ENCODE measurements at places on chromosomes 13 and 19. TPM values are rescaled to one million over a fixed set of nuclear protein-coding genes. Genes with fewer than 3 reads are reported as not detected.

DNA sequence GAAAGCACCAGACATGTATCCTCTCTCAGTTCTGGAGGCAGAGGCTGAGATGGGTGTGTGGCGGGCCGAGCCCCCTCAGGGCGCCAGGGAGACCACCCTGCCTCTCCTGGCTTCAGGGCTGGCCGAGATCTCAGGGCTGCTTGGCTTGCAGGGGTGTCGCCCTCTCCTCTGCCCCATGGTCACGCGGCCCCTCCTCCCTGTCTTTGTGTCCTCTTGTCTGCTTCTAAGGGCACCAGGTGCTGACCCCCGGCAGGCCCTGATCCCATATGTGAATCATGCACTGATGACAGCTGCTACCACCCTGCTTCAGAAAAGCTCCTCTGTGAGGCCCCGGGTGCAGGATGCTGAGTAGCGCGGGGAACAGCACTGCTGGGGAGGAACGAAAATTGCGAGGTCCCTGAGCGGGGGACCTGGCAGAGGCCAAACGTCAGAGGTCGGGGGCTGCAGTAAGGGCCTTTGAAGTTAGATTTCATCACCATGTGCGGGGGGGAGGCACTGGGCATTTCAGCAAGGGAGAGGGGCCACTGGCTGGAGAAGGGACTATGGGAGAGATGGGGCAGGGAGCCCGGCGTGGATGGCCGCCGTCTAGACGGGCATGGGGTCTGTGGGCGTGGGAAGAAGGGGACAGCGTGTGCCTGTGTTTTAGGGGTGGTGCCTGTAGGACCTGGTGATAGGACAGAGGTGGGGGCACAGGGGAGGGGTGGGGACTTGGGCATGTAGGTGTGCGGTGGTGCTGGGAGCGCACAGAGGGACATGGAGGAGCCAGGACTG is 125.2 kb downstream of the KDM4B start:
- DNase-seq: no peak

GRCh38 chr13:79491715-79492114 is 10.8 kb downstream of the NDFIP2 start:
- DNase-seq: no peak

GRCh38 chr13:50410921-50411746 is 395.9 kb downstream of the KCNRG start:
- DNase-seq: no peak

DNA sequence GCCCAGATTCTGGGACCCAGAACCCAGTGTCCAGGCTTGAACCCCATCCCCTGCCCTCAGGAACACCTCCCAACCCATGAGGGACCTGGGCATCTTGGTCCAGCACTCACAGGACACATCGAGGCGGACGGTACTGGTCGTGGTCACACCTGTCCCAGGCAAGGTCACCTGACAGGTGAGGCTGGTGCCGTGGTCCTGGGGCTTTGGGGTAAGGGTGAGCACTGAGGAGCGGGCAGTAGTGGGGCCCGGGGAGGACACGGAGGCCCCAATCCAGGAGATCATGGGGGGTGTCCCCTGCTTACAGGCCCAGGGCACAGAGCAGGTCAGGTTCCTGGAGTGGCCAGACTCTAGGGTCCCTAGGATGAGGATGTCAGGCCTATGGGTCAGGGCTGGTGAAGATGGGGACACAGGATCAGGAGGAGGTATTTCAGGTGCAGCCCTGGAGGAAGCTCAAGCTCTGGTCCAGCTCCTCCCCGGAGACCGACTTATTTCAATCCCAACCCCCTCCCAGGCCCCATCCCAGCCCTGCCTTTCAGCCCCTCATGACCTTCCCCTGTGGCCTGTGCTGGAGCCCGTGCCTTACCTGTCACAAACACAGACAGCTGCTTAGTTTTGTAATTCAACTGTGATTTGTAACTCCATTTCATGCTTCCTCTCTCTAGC is 772 bp downstream of the SIGLEC8 start:
- no peak for DNase-seq

GRCh38 chr19:4374498-4375163 is 25.7 kb downstream of the SH3GL1 start:
- DNase-seq: peak; percentile 93

- no peak for DNase-seq
These were observed 53.1 kb downstream of the FOXO1 start for GRCh38 chr13:40613192-40613818.

DNA sequence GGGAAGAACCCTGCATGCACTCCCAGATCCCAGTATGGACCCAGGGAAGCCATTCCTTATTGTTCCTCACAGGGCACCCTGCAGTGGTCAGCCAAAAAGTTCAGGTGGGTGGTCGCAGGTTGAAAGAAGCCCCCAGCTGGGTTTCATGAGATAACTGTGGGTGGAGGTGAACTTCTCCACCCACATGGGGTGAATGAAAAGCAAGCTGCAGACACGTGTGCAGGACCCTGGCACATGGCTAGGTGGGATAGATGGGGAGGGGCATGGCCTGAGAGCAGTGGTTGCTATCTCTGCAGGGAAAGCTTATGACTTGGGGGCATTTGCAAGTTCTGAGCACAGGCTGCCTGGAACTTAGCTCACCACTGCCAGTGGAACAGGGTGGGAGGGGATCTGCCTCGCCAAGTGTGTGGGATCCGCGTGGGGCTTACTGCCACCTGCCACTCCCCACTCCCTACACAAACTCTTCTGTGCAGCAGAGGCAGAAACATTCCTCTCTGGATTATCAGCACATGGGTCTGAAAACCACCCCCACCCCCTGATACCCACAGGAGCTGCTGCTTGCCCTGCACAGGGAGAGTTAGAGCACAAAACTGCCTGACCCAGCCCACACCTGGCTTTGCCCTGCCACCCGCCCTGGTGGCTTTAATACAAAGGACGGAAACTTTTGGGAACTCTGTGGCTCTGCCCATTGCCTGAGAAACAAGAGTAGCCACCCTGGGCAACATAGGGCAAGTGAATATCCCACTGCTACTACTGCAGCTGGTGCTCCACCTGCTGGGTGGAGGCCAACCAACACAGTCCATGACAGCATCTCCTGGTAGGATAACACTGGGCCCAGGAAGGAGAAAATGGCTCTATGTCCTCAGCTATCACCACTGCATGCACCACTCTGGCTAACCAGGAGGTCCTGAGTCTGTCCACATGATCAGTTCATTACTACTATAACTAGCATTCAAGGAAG is 24.4 kb downstream of the PLA2G4C start:
- no peak for DNase-seq

SIGLEC7 gene
- 1.7 TPM for total RNA-seq

DNA sequence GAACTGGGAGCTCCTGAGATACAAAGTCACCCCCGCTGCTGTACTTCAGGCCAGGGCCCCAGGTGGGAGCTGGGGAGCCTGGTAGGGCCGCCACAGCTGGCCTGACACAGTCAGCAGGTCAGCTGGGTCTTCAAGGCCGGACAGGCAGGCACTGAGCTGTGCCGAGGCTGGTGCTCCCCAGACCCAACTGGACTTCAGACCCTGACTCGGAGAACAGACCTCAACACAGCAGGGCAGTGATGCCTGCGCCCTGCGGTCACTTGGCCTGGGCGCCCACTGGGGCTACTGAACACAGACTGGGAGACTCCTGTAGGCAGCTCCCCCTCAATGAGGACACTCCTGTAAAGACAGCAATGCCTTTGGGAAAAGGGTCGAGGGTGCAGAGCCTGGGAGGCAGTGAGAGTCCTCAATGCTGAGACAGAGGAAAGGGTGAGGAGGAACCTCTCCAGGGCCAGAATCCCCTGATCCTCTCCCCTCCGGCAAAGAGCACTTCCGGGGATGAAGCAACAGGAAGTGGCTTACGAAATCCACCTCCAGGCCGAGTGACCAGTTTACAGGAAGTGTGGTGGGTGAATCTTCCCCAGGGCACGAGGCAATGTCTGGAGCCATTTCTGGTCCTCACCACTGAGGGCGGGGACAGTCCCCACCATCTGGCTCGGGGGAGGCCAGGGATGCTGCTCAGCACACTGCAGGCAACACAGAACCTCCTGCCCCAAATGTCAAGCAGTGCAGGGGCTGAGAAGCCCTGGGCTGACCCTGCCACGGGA is 40.8 kb upstream of the ISYNA1 start:
- peak; percentile 93 for DNase-seq

GRCh38 chr13:46728777-46729176 is 68.2 kb downstream of the ESD start:
- no peak for DNase-seq

ZNF560 gene
- total RNA-seq: not detected

CARD8 gene
- 21.2 TPM for total RNA-seq

DNAJC15 gene
- total RNA-seq: 10.8 TPM

- DNase-seq: no peak
These were observed 158.6 kb upstream of the SLC10A2 start for GRCh38 chr13:103224804-103225203.

DNA sequence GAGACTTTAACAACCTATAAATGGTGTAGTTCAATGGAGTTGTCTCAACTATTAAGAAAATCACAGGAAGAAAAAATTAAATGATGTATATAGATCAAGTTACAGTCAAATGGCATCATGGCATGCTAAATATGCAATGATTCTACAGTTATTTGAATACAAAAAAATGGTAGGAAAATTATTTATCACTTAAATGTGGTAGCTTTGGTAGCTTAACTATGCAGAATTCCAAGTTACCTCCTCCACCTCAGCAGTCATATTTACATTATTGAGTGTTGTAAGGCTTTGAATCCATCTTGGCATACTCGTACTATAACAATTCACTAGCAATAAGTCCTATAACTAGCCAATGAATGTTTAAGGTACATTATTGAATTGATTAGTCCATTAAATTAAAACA is 36.8 kb downstream of the CAB39L start:
- no peak for DNase-seq

DNA sequence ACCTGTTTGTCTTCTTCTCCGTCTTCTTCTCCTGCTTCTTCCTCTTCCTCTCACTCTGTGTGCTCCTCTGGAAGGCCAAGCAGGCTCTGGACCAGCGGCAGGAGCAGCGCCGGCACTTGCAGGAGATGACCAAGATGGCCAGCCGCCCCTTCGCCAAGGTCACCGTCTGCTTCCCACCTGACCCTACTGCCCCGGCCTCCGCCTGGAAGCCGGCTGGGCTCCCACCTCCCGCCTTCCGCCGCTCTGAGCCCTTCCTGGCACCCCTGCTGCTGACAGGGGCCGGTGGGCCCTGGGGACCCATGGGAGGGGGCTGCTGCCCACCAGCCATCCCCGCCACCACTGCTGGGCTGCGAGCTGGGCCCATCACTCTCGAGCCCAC is 13.9 kb downstream of the CNFN start:
- DNase-seq: no peak

DNA sequence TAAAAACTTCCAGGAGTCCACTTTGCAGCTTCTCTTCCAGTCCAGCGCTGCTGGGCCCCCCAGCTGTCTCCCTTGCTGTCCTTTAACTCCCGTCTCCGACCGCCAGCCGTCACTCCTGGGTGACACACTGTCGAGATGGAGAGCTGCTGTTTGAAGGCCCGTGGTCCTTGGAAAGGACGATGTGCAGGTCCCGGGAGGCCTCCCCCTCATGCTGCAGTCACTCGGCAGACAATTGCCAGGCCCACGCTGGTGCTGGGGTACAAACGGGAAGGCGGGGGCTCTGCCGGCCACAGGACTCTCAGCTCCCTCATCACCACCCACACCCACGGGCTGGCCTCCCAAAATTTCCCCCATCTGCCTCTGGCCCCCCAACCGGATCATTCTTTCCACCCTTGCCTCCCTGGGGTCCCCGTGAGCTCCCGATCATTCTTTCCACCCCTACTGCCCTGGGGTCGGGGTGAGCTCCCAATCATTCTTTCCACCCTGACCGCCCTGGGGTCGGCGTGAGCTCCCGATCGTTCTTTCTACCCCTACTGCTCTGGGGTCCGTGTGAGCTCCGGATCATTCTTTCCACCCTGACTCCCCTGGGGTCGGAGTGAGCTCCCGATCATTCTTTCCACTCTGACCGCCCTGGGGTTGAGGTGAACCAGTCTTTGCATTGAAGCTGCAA is 16.0 kb upstream of the ZNF554 start:
- DNase-seq: no peak

GZMM gene
- total RNA-seq: not detected

DNA sequence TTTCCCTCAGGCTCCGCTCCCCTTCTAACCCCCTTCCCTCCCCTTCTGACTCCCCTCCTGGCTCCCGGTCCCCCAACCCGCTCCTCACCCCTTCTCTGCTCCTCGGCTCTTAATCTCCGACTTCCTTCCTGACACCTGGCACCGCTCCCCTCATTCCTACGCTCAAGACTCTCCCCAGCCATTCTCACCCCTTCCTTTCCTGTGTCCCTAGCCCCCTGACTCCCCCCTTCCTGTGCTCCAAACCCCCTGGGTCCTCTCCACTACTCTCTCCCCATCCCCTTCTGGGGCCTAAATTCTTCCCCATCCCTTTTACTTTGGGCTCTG is 658 bp downstream of the CLPP start:
- DNase-seq: no peak

DNA sequence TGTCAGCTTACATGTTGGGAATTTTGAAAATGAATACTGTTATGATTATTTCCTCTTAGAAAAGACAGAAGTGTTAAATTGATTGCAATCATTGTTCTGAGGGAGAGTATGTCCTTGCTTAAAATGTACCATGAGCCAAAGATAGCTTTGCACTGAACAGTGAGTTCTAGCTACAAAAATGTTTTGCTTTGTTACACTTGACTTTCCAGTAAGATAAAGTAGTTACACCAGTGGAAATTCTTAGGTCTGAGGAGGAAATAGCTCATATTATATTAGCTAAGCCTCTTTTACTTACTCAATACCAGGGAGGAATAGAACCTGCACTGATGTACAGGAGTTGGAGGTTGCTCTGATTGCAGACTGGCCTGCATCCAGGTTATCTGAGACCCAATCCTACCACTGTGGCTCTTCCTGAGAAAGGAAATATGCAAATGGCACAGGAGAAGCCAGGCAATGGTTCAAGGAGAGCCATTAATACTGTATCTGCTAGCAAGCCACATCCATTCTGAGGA is 53.0 kb upstream of the FBXL3 start:
- DNase-seq: no peak

- DNase-seq: no peak
These were observed 3.7 kb upstream of the BAX start for GRCh38 chr19:48950830-48951519.

- no peak for DNase-seq
These were observed 269.4 kb upstream of the NBEA start for GRCh38 chr13:34672631-34673030.

- DNase-seq: no peak
These were observed 698.2 kb downstream of the PCDH17 start for GRCh38 chr13:58329746-58330145.

ZNF728 gene
- 4.4 TPM for total RNA-seq

ZNF112 gene
- total RNA-seq: 6.9 TPM

GRCh38 chr19:45352062-45352461 is 11.5 kb downstream of the KLC3 start:
- DNase-seq: no peak

SLC5A5 gene
- total RNA-seq: not detected

RFPL4A gene
- not detected for total RNA-seq

DNA sequence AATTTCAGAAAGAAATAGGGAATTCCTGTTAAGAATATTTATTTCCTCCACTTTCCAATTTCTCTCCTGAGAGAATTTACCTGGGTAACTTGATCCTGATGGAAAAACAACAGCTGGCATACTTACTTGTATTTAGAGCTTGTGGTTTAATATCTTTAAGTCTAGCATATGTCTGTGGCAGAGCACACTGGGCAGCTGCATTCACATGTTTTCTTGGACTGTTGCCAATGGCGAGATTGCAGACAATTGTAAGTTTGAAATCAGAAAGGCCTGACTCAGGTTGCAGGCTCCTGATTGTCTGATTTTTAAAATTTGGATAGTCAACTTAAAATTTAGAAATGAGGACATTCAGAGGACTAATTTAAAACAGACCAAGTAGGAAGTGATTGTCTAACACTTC is 66.9 kb downstream of the NHLRC3 start:
- no peak for DNase-seq

CALR3 gene
- not detected for total RNA-seq

Measured in right atrium auricular region (tissue), 2 donors.